NCI-H2029 (cell line): ENCODE measurements at places on chromosomes 7 and 10.
A peak's percentile ranks its signal among the peaks of the same experiment; 100 is the strongest.

DNA sequence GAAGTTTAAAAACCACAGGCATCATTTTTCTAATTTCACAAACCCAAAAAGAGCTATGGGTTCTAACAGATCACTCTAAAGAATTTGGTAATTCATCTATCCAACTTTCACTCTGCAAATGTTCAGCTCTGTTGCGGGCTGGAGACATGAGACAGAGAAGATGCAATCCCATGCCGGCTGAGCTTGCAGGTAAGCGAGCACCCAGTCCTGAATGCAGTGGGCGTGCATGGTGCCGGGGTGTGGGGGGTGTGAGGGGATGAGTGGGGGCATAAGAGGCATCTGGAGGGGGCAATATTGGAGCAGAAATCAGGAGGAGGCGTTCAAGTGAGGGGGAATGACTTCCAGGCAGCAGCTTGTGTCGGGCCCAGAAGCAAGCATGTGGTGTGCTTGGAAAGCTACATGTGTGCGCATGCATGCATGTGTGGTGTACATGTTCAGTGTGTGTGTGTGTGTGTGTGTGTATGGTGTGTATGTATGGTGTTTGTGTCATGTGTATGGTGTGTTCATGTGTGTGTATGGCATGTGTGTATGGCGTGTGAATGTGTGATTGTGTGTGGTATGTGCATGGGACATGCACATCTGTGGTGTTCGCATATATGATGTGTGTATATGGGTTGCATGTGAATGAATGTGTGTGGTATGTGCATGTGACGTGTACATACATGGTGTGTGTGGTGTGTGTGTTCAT lies 172.9 kb downstream of the PRKCQ start:
- no peak for DNase-seq

- DNase-seq, result no peak
Measured at GRCh38 chr7:47924266-47924665, 24.0 kb downstream of the PKD1L1 start.

DNA sequence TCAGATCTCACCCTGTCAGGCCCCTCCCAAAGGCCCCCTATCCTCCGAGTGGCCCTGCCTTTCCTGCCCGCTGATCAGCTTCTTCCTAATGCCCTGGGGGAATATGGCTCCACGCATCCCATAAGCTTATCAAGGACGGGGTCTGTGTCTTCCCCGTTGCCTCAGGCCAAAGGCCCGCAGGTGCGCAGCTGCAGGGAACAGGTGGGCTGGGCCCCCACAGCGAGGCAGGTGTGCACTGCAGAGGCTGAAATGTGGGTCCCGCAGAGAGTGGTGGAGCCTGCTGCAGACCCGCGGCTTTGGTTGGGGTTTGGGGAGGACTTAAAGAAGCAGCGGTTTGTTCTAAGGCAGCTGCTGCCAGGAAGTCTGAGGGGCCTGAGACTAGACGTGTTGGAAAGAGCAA lies 220.8 kb upstream of the TCERG1L start:
- DNase-seq, result no peak

- DNase-seq, result no peak
Measured at GRCh38 chr10:101965075-101965765, 90.8 kb downstream of the ARMH3 start.

DNA sequence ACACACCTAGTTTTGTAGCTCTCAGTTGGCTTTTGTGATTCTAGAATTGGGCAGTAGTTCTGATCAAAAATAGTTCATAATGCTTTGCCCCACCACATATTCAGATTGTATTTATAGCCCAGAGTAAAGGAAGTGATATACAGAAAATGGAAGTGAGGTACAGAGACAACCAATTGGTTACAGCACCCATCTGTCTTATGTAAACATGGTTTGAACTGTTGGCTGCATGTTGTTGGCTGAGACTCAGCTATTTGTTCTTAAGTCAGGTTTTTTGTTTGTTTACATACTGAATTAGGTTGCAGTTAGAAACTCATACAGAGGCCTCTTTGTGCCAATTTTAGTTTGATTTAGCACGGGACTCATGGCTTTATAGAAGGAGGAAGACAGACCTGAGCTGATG lies 158.9 kb upstream of the GPR26 start:
- peak; percentile 23 for DNase-seq

DNA sequence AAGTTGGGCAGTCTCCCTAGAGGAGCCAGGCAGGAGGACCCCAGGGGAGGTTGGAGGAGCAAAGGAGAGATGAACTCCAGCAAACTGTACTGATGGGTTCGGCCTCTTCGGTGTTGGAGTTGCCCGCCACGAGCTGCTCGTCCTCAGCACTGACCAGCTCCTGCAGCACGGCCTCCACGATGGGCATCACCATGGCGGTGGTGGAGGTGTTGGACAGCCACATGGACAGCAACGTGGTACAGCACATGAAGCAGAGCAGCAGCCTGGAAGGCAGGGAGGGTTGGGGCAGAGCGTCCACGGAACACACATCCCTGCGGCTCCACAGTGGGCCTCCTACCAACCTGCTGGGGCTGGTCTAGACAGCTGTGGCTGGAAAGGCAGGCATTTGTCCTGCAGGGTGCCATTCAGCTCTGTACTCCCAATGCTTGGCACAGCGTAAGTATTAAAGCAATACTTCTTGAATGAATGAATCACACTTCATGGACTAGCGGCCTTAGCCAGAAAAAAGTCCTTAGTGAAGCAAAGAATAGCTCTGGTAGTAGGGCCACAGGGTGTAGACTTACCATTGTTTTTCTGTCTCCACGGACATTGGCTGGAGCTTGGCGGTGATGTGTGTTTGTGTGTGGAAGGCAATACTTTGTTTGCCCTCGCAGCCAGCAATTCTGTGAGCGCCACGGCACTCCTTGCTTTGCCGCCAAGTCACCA lies 21.8 kb downstream of the SLC13A4 start:
- no peak for DNase-seq

DNA sequence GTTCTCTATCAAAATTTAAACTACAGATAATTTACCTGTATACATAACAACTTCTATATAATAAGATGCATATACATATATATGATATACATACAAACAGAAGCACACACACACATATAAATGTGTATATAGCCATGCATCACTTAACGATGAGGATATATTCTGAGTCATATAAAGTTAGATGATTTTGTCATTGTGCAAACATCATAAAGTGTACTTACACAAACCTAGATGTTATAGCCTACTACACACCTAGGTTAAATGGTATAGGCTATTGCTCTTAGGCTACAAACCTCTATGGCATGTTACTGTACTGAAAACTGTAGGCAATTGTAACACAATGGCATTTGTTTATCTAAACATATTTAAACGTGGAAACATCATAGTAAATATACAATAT lies 937.6 kb upstream of the KCND2 start:
- DNase-seq, result no peak

DNA sequence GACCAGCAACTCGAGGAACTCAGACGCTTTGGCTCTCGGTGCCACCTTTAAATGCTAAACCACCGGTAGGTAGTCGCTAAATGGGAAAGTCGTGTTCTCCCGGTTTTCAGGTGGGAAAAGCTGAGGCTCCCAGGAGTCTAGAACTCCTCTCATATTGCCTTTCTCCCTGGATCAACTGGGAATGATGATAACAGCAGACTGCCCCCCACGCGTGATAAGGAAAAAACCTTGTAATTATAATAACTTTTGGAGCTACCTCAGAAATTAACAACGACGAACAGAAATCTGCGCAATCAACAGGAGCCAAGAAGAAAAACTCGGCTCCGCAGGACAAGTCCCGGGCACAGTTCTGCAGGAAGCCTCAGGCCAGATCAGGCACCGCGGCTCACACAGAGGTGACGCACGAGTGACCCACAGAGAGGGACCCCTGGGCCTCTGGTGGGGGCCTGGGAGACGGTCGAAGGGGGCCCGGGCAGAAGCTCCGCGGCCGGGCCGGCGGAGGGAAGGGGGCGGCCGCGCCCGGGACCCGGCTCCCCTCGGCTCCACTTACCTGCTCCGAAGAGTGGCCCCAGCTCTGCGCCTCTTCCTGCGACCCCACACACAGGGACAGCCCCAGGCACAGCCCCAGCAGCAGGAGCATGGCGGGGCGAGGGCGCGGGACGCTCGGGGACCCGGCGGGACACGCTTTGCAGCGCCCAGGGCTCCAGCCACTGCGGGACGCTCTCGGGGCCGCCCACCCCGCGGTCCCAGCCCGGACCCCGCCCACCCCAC lies at the start of gene ITIH5:
Gene ITIH5, minus strand, starts transcription at position 714 of the 771 bp plus-strand sequence. Its CDS starts 74 bp downstream, at position 640.
- DNase-seq, result no peak

DNA sequence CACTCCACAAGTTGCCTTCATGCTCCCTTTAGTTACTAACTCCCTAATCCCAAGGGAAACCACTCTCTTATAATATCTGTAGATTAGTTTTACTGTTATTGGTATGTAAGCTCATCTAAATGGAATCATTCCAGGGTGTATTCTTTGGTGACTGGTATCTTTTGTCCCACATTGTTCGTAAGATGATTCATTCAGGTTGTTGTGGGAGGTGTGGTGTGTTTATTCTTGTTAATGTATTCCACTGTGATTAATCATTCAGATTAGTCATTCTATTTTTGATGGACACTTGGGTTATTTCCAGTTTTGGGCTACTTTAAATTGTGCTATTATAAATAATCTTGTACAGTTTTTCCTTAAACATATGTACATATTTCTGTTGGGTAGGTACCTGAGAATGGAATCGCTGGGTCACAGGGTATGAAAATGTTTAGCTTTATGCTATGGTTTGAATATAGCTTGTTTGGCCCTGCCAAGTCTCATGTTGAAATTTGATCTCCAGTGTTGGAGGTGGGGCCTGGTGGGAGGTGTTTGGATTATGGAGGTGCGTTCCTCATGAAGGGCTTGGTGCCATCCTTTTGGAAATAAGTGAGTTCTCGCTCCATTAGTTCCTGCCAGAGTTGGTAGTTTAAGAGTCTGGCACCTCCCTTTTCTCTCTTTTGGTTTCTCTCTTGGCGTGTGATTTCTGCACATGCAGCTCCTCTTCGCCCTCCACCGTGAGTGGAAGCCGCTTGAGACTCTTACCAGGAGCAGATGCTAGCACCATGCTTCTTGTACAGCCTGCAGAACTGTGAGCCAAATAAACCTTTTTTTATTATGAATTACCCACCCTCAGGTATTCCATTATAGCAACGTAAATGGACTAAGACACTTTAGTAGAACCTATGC lies 13.8 kb downstream of the BTRC start:
- no peak for DNase-seq

GRCh38 chr7:30969604-30969970 lies 5.8 kb downstream of the GHRHR start:
- DNase-seq, result no peak

GRCh38 chr7:38902449-38902848 lies 6.5 kb downstream of the VPS41 start:
- no peak for DNase-seq

DNA sequence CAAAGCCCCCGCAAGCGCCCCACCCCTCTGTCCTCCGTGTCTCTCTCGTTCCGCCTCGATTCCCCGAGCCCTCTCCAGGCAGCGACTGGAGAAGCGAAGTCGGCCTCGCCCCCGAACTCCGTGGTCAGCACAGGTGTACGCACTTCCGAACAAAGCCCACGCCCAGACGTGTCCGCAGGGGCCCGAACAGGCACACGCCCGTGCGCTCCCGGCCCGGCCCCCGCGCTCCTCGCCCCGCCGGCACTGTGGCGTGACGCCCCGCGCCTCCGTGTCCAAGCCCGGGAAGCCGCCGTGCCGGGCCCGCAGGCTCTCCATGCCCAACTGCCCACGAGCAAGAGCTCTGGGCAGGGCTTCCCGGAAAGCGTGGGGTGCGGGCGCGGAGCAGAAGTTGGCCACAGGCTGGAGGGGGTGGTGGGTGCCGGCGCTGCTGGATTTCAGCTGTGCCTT lies 662 bp downstream of the NRCAM start:
- peak; percentile 48 for DNase-seq

GRCh38 chr10:110600487-110601101 lies 33.1 kb downstream of the SMC3 start:
- DNase-seq, result no peak

GRCh38 chr10:97210543-97210960 lies 24.8 kb upstream of the SLIT1 start:
- DNase-seq, result no peak

GRCh38 chr7:102916426-102916825 lies 3.6 kb downstream of the LRRC17 start:
- no peak for DNase-seq

DNA sequence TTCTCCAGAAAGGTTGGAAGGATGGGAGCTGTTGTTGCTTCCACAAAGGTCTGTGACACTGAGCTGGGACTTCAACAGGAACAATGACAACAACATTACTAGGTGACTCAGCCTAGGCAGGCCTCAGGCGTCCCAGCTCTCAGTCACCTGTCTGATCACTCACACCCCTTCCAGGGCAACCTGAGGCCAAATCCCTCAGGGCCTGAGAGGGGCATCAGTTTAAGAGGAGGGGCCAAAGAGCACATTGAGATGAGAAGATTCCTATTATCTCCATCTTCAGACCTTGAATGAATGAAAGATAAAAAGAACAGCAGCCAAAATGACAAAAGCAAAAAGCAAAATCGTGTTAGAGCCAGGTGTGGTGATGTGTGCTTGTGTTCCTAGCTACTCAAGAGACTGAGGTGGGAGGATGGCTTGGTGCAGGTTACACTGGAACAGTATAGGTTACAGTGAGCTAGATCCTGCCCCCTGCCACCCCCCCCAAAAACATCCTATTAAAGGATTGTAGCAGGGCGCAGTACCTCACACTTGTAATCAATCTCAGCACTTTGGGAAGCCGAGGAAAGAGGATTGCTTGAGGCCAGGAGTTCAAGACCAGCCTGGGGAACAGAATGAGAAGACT lies at the start of gene ATG9B:
Gene ATG9B, minus strand, starts transcription at position 60 of the 622 bp plus-strand sequence. CDS start 71 bp downstream, outside the sequence.
- no peak for DNase-seq

DNA sequence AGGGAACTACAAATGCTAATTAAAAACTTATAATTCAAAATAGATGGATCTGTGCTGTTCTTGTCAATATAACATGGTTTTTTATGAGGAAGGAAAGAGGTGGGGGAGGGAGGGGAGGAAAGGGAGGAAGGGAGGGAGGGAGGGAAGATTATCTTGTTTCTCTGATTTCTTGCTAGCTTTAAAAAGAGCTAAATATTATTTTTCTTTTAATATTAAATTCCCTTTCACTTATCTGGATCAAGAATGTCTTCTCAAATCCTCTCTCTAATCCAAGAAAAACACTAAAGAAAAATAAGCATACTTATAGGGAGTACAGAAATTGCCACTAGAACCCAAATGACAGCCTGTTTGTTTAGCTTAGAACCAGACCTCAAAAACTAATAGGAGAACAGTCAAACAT lies 55.2 kb downstream of the LRRN3 start:
- DNase-seq, result no peak

- DNase-seq, result no peak
Measured at GRCh38 chr10:103917302-103918052, 507 bp downstream of the STN1 start.

DNA sequence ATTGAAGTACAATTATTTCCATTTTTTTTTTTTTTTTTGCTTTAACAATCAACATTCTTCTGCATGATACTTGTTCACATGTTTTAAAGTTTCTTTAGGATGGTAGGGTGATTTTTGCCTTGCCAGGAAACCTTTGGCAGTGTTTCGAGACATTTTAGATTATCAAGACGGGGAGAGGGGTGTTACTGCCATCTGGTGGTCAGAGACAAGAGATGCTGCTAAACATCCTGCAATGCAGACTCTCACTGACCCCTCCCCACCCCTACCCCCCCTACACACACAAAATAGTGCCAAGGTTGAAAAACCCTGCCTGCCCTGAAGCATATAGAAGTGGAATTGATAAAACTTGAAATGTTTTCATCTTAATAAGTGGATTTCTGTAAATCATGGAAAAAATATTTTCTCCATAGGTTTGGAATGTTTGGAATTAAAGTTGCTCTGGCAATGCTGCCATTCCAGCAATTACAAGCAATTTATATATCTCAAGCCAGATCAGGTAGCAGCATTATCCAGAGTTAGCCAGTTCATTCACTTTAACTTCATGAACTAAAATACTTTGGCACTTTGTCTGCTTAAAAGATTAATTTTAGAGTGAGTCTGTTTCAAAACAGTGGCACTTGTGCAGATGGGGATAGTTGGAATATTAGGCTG lies 62.1 kb downstream of the SDHAF3 start:
- peak; percentile 62 for DNase-seq

- DNase-seq, result no peak
Measured at GRCh38 chr10:73907841-73908517, 3.0 kb upstream of the PLAU start.
